Neural crest cell (in vitro differentiated cells): ENCODE measurements at places on chromosomes 4 and X.

- H3K27me3 ChIP-seq, result no peaks in the 10 kb centered on the region
- no peak for DNase-seq
- H3K4me1 ChIP-seq, result peaks cover 34% of the 10 kb centered on the region
- no peak overlapping the region for H3K27ac ChIP-seq
- H3K36me3 ChIP-seq, result peaks cover 9% of the 10 kb centered on the region
Measured at GRCh38 chr4:113468165-113469022, 293.1 kb downstream of the CAMK2D start.

DNA sequence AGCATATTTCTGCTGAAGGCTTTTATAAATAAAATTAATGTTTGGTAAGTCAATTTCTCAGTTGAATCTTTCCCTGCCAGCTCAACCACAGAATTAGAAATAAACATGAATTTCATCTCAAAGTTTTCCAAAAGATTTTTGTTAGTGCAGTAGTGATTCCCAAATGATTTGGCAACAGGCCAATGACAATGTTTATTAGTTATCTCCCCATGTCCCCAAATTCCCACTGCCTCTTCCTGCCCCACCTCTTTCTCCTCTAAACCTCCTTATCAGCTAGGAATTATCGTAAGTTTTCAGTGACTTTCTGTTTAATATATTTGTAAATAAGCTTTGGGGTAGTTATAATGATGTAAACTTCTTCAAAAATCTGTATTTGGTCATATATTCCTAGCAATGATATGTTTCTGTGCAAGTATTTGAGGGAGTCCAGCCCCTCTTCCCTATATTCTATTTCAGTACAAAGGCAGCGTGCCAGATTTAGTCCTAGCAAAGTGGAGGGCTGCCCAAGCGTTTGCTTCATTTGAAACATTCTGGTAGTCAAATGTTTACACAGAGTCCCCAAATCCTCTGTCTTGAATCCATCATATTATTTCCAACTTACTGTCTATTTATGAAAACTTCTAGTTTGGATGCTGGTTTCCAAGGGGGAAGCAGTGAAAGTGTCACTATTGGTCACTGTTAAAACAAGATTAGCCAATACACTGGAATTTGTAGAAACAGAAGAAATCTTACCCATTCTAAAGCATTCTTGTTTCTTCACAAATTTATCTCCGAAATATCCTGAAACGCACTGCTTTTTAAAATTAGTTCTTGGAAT is 33.7 kb upstream of the ANKRD50 start:
- DNase-seq, result no peak
- H3K4me1 ChIP-seq, result peaks cover 11% of the 10 kb centered on the region
- H3K4me3 ChIP-seq, result no peak overlapping the region
- no peak overlapping the region for H3K27ac ChIP-seq
- H3K27me3 ChIP-seq, result no peaks in the 10 kb centered on the region
- no peaks in the 10 kb centered on the region for H3K36me3 ChIP-seq

DNA sequence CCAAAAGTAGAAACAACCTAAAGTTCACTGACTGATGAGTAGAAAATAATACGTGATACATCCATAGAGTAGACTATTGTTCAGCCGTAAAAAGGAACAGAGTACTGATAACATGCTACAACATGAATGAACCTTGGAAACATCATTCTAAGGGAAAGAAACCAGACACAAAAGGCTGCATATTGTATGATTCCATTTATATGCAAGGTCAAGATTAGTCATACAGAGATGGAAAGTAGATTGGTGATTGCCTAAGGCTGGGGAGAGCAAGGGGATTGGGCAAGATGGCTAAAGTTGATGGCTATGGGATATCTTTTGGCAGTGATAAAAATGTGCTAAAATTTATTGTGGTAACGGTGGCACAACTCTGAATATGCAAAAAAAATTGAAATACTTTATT is 209.1 kb downstream of the RELL1 start:
- no peak overlapping the region for H3K4me3 ChIP-seq
- H3K36me3 ChIP-seq, result peaks cover 9% of the 10 kb centered on the region
- no peak overlapping the region for H3K27ac ChIP-seq
- no peaks in the 10 kb centered on the region for H3K27me3 ChIP-seq
- DNase-seq, result no peak
- peaks cover 13% of the 10 kb centered on the region for H3K4me1 ChIP-seq

- peaks cover 58% of the 10 kb centered on the region for H3K4me1 ChIP-seq
- H3K27me3 ChIP-seq, result no peaks in the 10 kb centered on the region
- peak overlapping the region; percentile 70 for H3K4me3 ChIP-seq
Measured at GRCh38 chrX:24877854-24878650, 137.7 kb downstream of the ARX start.

GRCh38 chrX:30568136-30568535 is 9.4 kb downstream of the TASL start:
- no peak overlapping the region for H3K27ac ChIP-seq
- H3K4me3 ChIP-seq, result no peak overlapping the region
- no peaks in the 10 kb centered on the region for H3K36me3 ChIP-seq
- DNase-seq, result no peak
- H3K27me3 ChIP-seq, result no peaks in the 10 kb centered on the region
